ENCODE measurements at places on chromosomes 4 and X.

- no peak for DNase-seq
These were observed 61.5 kb downstream of the GALNT7 start for GRCh38 chr4:173230062-173230461.

GRCh38 chrX:117680286-117680685 lies 436.3 kb downstream of the KLHL13 start:
- DNase-seq: peak; percentile 1

GRCh38 chrX:28391528-28391927 lies 195.7 kb upstream of the IL1RAPL1 start:
- no peak for DNase-seq

- DNase-seq: no peak
These were observed 2.0 kb upstream of the SOD3 start for GRCh38 chr4:24793219-24794005.

DNA sequence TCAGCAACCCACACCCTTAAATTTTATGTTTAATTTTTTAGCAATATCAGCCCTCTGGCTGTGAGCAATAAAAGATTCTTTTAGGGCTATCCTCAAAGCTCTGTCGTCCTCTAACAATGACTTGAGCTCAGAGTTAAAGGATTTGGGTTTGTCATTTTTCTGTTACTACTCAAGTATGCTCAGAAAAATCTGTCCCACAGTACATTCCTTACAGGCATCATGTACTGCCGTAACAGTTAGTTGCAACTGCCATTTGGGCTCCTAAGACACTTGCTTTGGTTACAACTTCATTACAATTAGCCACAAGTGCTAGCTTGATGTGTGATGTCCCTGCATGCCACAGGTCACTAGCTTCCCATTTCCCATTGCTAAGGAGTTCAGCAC lies 33.2 kb downstream of the COQ2 start:
- no peak for DNase-seq

GRCh38 chr4:179095585-179096221 lies 1653.5 kb upstream of the AGA start:
- DNase-seq: peak; percentile 42

DNA sequence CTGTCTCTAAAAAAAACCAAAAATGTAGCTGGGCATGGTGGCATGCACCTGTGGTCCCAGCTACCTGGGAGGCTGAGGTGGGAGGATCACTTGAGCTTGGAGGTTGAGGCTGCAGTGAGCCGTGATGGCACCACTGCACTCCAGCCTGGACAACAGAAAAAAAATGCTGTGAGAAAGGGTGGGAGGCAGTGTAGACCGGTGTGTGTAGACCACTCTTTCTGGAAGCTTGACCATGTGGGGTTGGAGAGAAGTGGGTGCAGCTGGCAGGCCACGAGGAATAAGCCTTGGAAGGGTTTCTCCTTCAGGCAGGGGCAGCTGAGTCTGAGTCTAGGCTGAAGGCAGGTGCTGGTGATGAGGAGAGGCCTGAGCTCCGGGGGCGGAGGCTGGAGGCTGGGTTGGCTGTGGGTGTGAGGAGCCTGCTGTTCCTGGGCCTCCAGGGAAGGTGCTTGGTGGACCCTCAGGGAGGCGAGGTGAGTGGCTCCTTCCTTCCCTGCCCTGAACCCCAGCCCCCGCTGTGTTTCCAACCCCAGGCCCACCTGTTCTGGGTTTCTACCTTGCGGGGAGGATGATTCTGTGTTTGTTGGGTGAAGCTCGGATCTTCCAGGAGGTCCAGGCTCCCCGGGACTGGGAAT lies 9.3 kb upstream of the TBC1D14 start:
- DNase-seq: no peak

GRCh38 chr4:141220271-141220670 lies 424 bp upstream of the ZNF330 start:
- DNase-seq: no peak

All from muscle of leg (tissue), 16 donors.